Amniotic stem cell (primary cell): ENCODE measurements at places on chromosomes 3 and 15.

DNA sequence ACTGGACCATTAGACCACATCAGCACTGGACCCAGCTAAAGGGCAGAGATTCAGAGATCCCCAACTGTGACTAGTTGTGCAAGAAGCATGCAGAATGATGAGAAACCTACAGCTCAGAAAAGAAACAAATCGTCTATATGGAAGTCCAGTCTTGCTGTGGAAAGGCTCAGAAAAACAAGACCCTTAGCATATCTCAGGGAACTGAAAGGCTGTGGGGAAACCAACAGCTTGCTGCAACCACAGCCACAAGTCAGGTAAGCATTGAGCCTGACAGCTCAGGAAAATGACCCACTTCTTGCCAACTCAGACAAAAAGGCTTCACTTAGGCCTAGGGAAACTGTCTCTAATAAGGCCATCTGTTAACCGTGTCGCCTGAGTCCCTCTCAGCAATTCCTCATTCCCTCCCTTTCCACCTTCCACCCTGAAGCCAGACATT is 145.6 kb downstream of the LSAMP start:
- no peak for DNase-seq

GRCh38 chr15:84833447-84834228 is 16.5 kb downstream of the ALPK3 start:
- no peak for DNase-seq

DNA sequence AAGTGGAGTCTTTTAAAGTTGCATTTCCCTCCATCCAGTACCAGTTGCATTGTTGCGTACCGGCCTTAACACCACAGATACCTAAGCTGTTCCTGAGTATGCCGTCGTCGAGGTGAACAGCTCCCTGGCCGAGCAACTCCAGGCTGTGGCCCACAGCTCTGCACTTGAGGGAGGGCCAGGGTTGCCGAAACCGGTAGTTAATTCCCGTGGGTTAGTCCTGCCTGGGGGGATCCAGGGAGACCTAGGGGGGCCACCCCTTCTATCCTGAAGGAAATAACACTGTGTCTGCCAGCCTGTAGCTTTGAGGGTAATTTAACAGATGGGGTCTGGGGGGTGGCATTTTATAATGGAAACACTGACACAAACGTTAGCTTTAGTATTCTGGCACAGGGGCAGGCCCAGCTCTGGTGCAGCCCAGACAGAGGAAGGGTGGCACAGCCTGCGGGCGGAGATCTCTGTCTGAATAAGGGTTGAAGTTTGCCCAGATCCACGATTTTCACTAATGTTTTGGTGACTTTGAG is 60.8 kb downstream of the RGMA start:
- no peak for DNase-seq

DNA sequence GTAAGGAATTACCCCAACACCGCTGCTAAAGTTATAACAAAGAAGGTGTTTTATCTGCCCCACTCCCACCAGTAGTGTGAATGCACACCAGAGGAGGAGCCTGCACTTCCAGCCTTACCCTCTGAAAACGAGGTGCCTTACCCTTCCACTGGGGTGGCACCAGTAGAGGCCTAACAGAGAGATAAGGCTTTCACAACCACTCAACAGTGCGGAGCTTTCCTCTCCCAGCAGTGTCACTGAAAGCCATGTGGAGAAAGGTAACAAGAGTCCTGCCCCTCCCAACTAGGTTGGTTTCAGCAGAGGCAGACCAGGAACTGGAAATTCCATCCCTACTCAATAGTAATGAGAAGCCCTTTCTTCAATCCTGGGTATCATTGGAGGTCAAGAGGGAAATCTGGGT is 539.2 kb downstream of the VGLL3 start:
- DNase-seq: no peak

DNA sequence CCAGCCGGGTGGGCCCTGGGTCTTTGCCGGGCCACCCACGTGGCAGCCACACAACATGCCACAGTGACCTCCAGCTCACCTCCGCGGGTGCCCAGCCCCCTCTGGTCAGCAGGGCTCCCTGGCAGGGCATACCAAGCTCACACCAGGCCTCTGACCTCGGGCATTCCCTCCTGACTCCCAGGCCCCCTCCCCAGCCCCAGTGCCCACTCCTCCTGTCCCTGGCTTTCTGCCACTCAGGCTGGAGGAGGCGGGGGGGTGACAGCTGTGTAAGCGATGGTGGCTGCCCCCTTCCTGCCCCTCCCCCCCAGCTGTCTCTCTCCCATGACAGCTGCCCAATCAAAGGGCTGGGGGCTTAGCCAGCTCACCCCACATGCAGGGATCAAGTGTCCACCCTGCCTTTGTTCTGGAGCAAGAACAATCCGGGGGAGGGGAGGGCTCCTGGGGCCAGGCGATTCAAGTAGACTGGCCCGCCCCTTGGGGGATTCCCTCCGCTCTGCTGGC is 3.3 kb downstream of the PCBP4 start:
- no peak for DNase-seq

GRCh38 chr15:45499426-45499825 is 23.1 kb downstream of the SLC30A4 start:
- no peak for DNase-seq

DNA sequence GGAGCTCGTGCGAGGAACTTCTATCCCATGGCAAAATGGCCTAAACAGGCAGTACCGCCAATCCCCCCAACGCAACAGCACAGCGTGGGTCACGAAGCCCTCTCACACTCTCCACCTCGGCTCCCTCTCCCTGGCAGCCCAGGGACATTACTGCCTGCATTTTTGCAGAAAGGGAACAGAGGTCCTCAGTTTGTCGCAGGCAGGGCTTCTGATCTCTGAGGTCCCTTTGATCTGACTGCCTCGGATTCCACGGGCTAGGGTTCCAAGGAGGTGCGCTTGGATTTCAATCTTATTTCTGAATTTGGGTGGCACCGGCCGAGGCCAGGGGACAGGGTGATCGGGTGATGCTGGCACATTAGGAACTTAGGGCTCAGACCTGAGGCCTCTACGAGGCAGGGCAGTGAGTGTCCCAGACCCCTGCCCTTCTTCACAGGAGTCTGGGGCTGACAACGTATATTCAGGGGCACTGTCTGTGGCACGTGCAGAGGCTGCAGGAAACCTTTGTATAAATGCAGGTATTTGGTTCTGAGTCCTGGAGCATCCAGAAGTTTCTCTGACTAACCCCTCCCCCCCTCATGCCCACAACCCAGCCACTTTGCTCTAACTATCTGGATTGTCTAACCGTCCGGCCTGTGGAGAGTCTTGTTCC is 197.9 kb downstream of the XXYLT1 start:
- DNase-seq: no peak

DNA sequence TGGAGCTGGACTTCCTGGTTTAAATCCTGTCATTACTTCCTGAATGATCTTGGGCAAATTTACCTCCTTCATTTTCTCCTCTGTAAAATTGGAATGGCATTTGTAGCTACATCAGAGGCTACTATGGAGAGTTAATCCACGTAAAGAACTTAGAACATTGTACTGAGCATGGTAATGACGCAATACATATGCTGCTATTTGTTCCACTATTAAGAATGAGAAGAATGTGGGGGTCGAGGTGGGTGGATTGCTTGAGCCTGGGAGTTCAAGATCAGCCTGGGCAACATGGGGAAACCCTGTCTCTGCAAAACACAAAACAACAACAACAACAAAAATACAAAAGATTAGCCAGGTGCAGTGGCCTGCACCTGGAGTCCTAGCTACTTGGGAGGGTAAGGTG is 250.6 kb downstream of the RYR3 start:
- DNase-seq: no peak

- no peak for DNase-seq
Observed at GRCh38 chr15:27426805-27427204, 455.8 kb downstream of the GABRG3 start.

GRCh38 chr3:115915061-115915460 is 291.8 kb downstream of the GAP43 start:
- DNase-seq: no peak

DNA sequence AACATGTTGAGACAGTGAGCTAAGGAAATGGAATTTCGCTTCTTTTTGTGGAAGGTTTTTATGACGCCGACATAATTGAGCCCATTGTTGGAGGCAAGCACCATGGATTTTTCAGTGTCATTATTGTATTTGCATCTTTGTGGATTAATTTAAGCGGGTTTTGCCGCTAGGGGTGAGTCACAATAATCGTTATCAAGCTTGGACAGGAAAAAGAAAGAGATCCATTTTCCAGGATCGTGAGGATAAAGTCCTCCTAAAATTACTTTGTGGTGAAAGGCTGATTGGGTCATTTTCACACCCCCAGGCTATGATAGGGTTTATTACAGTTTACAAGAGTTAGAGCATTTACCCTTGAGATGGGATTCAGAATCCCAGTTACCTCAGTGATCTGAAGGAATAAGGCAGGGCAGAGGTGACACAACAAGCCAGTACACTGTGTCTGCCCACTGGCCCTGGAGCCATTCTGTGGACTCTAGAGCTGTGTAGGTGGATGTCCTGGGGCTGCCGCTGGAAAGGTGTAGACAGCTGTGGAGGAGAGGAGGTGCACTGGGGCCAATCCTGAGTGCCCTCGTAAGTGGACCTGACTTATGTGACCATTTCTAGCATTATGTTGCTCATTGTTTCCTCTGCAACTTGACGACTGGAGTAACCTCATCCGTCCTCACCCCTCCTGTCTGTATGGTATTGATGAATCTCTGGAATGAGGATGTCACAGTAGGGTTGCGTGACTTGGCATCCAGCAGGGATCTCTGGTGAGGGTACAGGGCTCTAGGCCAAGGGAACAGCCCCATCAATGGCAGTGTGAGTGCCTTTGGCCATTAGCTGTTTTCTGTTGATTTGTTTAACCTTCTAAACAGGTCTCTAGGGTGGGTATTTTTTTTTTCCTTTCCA is 370.1 kb downstream of the LRTM1 start:
- no peak for DNase-seq

GRCh38 chr15:44968475-44968874 is 12.0 kb downstream of the TERB2 start:
- no peak for DNase-seq

DNA sequence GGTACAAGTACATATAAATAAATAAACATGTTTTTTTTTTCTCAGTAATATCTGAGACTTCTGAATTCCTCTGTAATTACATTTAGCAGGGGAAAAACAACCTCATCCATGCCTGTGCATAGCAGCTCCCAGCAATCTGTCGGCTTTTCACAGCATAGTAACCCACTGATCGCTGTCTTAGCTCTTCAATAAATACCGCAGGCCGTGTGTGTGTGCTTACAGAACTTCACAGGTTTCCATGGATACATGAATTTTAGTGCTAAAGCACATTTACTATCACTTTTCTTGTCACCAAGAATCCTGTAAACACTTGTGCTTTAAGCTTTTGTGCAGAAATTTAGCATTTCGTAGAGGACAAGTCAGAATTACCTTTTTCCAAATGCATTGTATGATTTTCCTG is 4.0 kb upstream of the PLAAT1 start:
- no peak for DNase-seq

GRCh38 chr3:27456554-27456953 is 27.6 kb downstream of the SLC4A7 start:
- no peak for DNase-seq

GRCh38 chr3:101824702-101825101 is 24.6 kb upstream of the NFKBIZ start:
- no peak for DNase-seq

GRCh38 chr3:4021162-4021561 is 221.9 kb downstream of the LRRN1 start:
- DNase-seq: no peak

DNA sequence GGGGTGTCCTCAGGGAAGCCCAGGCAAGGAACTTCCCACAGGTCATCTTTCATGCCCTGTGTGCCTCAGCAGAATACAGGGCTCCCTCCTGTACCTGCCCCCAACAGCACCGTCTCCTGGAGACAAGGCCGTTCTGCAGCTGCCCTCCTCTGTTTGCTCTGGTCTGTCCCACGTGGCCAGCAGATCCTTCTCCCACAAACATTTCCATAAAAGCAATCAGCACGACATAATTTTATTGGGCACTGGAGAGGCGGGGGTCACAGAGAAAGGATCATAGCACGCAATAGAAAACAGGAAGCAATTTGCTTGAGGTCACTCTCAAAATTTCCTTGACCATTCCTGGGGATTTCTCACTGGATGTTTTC is 29.4 kb downstream of the STARD5 start:
- no peak for DNase-seq

DNA sequence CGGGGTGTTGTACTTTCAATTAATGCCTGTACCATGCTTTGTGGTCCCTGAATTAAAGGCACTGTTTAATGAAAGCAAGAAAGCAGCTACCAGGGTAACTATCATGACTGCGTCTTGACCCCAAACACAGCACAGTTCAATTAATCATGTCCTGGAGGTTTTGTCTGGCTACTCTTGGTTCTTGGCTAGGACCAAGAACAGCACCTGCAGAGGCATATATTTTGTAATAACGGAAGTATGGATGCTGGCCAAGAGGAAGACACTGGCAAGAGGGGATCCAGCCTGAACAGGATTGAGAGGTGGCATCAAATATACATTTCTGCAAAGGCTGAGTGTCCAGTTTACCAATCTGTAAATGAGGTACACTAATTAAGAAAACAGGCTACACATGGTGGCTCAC is 119.9 kb downstream of the FOXP1 start:
- DNase-seq: no peak

- DNase-seq: no peak
Observed at GRCh38 chr3:194333212-194333980, 17.7 kb downstream of the CPN2 start.

DNA sequence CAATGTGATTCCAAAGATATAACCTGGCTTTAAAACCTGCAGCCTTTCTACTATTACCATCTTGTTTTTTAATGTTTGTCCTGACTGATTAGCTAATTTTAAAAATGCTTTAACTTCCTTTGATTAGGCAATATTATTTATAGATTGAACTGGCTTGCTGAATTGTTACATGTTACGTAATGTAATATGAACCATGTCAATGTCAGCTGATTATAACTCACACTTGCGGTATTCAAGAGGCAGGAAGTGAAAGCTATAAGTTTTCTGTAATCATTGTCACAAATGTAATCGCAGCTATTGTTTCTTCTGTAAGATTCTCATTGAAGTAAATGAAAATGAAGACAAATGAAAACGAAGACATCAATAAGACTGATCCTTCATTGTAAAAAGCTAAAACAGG is 146.8 kb downstream of the ROBO2 start:
- no peak for DNase-seq

DNA sequence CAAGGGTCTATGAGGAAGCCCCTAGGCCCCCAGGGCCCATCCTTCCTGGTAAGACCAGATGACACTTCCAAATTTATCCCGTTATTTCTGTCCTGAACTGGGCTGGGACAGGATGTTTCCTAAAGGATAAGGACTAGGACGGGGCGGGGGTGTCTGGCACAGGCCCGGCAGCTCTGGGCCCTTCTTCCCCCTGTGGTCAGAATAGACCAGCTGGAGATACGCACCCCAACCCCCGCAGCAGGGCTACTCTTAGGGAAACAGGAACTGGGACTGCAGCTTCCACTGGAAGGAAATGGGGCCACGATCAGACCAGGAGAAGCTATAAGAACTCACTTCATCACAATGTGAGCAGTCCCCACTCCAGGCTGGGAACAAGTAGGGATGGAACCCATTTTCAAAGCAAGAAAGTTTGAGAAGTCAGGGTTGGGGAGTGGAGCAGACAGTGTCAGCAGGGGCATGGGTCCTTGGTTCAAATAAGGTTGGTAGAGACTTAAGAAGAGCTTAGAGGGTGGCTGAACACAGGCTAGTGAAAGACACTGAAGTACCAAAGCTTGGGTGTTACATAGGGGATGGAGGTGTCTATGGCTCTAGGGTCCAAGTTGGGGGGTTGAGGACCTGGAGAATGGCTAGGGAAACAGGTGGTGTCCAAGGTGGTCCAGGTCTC is 1.1 kb downstream of the NCKIPSD start:
- no peak for DNase-seq

- DNase-seq: no peak
Observed at GRCh38 chr3:79057756-79058155, 710.0 kb downstream of the ROBO1 start.
